ENCODE measurements at places on chromosomes 1 and 21.

- peak; percentile 13 for DNase-seq
Observed at GRCh38 chr1:78114034-78114956, 68.5 kb downstream of the GIPC2 start.

DNA sequence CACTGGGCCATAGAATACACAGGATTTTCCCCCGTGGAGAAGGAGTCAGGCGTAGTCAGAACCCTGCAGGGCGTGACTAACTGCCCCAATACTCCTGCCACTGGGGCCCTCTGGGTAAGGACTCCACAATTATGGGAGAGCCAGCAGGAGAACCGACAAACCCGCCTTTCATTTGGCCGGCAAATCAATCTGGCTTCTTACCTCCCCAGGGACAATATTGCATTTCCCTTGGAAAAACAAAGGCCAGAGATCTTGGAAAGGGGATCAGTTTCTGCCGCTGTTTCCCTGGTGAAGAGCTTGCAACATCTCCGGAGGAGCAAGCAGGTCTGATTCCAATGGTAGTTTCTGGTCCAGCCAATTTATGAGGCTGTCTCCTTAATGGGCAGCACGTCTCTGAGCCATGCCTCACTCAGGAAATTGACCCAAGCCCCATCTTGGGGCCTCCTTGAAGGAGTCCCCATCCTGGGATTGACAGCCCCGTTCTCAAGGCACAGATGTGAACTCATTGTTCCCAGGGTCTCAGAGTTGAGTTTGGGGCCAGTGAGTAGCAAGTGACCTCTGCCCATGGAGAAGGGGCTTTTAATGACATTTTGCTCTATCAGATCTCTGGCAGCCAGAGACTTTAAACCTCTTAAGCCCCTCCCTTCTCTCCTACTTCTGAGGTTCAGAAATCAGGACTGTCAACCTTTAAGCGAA lies 4.3 kb downstream of the TRABD2B start:
- DNase-seq = no peak

- DNase-seq = no peak
Observed at GRCh38 chr1:181858135-181858534, 203.4 kb downstream of the ZNF648 start.

DNA sequence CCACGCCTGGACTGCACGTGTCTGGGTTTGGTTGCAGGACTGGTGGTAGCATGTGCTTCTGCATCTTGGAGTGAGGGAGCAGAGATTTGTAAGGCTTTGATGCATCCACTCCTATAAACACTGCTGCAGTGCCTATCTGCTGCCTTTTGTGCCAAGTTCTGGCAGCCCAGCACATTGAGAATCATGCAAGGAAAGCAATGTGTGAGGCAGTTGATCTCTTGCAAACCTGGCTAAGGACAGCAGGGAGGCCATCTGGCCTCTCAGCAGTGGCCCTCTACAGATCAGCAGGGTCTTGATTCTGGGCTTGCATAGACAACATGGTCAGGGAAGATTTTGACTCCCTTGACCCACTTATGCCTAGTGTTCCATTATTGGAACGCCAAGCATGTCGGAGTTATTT lies 81.2 kb upstream of the COA6 start:
- DNase-seq = no peak

GRCh38 chr1:62213075-62213914 lies 18.6 kb downstream of the L1TD1 start:
- DNase-seq = no peak

DNA sequence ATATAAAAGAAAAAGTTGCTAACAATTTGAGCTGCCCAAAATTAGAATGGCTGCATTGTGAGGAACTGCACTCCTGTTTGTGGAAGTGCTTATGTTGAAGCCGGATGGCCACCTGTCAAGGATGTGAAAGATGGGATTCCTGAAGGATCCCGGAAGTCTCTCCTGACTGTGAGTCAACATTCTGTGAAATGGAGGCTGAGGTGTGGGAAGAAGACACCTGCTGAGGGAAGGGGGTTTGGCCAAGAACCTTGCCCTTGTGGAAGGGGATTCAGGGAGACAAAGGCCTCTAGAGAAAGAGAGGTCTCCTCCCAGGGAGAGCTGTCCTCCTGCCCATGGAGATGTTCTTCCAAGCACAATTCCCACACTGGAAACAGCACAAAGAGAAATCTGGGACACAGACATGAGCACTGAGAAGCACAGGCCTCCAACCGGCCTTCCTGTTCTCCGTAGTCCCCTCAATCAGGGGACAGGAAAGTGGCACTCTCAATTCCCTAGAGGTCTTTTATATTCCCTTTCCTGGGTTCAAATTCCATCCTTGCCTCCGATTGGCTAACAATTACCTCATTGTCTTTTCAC lies 70.5 kb downstream of the CD2 start:
- no peak for DNase-seq

GRCh38 chr1:30688920-30689794 lies 34.2 kb downstream of the MATN1 start:
- DNase-seq = no peak

GRCh38 chr1:27233667-27234048 lies 774 bp upstream of the WDTC1 start:
- DNase-seq = peak; percentile 1

DNA sequence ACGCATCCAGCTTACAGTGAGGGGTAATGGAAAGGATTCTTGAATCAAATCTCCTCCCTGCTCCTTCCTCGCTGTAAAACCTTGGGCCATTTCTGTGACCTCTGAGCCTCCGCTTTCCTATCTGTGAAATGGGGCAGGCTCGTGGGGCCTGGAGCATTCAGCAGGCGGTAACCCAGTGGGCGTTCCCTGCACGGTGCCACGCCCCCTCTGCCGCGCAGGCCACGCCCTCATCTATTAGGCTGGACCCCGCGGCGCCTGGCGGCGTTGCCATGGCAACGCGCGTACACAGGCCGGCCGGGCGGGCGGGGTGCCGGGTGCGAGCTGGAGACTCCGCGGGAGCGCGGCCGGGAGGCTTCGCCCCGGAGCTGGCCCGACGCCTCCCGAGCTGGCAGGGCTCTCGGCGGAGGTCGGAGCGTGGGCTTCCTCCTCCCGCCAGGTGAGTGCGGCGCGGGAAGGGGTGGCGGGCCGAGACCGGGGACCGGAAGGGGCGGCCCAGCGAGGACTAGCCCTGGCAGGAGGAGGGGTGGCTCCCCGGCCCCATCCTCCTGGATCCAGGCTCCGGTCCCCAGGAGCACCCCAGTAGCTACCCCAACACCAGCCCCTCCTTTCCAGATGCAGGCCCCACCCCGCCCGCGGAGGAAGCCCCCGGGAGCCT lies at the start of gene FHAD1:
Gene FHAD1, plus strand, starts transcription at position 264 of the 655 bp plus-strand sequence. CDS start 4,562 bp downstream, outside the sequence.
- DNase-seq = peak; percentile 7

DNA sequence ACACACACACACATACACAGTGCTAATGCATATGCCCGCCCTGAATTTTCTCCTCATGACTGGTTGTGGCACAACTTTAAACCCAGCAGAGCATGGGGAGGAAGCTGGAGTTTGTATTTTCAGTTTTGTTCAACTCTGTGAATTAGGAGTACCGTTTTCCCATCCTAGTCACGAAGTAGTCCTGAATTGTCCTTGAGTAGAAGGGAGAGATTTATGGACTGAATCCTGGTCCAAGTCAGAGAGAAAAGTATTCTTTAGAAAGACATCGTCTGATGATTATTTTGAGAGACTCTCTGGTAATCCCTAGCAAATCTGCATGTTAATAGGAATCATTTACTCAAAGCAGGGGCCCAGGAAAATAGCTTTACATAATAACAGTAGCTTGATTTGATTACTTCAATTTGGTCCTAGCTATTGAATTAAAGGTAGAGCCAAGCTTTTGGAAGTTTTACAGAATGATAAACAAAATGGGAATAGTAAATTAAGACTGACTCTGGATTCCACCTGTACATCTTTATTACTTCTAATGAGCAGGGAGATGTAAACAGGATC lies 60.5 kb upstream of the OLIG2 start:
- no peak for DNase-seq

- DNase-seq = no peak
Observed at GRCh38 chr1:185483664-185484450, 166.8 kb upstream of the IVNS1ABP start.

DNA sequence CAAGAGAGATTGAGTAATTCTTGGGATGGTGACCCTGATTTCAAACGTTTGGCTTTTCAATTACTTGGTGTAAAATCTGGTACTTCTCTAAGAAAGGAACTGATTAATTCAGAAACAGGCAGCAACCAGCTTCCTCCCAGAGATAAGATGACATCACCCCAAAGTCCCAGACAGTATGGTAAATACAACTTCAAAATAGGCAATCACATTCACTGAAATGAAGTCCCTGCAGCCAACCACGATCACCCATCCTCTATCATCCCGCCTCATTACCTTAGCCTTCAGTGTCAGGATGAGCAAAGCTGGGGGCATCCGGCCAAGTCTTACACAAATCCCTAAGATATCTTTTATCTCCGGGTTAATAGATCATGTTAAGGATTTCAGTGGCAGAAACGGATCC lies 26.4 kb upstream of the RUNX1 start:
- DNase-seq = no peak
